ENCODE measurements at places on chromosomes 3 and 15.

GRCh38 chr3:120983321-120983665 is 75.3 kb downstream of the STXBP5L start:
- DNase-seq = no peak

DNA sequence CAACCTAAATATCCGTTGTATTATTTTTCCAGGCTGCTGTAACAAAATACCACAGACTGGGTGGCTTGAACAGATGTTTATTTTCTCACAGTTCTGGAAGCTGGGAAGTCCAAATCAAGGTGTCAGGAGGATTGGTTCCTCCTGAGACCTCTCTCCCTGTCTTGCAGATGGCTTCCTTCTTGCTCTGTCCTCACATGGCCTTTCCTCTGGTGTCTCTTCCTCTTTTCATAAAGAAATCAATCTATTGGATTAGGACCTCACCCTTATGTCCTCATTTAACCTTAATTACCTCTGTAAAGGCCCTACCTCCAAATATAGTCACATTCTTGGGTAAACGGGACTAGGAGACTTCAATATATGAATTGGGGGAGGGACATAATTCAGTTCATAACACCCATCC is 89.2 kb upstream of the PLCL2 start:
- DNase-seq = no peak

DNA sequence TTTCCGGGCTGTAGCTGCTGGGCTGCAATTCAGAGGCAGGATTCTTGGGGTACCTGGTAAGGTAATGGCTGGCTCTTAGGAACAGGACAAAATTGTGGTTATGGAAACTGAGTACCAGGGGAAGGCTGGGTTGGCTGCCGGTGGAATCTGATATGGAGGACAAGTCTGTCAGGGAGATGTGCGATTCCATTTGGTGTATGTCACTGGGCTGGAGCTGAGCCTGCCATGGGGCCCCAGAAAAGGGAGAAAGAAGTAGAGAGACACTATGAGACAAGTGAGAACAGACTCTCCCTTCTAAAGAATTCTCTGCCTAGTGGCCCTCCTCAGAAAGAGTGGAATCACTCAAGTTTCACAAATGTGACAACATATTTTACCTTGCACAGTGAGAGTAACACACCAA is 368.2 kb upstream of the ROPN1 start:
- no peak for DNase-seq

DNA sequence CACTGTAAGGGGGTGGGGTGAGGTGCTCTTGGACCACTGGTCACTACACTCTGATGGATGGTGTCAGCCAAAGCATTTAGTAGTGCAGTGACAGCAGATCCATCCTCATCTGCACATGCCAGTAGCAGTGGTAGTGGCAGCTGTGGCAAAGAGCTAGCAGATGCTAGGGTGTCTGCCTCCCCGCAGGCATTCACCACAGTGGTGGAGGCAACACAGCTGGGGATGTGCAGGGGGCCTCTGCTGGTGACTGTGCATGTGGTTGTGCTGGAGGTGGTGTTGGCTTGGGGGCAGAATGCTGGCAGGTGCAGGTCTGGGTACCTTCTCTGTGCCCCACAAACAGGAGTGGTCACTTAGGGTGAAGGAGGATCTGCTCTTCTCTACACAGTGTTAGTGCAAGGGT is 19.4 kb upstream of the DCUN1D1 start:
- DNase-seq = no peak

DNA sequence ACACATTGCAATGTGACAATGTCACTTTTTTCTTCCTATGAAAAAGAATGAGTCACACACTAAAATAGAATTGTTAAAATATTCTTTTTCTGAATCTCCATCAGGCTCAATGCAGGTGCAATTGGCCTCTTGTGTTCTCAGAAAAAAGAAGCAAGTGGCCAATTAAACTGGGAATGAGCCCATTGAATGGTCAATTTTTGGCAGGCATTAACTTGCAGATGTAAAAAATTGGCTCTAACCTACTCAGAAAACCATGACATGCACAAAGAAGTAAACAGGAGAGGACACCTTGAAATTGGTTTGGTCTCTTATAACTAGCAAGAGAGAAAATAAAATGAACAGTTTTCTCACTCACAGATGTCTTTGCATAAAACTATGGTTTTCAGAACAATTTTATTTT is 820.8 kb downstream of the TBL1XR1 start:
- no peak for DNase-seq

DNA sequence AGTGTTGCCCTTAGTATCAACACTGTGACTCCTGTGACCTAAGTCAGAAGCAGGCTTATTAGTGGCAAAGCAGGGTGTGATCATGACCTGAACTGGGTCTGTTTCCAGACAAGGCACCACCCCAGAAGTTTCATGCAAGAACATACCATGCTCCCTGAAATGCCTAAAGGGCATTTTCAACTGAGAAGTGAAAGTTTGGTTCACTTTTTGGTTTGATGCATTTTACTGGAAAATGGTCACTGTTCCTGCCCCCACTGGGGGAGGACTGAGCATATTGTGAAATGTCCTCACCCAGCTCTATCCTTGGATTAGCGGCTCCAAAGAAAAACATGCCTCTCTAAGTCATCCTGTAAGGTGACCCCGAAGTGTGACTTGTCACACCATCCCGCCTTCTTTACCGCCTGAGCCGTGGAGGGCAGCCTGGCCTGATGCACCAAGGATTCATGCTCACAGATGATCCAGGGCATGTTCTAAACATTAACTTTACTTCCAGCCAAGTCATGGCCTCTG is 3.1 kb upstream of the FAM240A start:
- DNase-seq = no peak

- DNase-seq = peak; percentile 81
Observed at GRCh38 chr3:143001034-143001368, 369 bp upstream of the U2SURP start.

- no peak for DNase-seq
Observed at GRCh38 chr3:175430983-175431773, 572.0 kb downstream of the NAALADL2 start.

DNA sequence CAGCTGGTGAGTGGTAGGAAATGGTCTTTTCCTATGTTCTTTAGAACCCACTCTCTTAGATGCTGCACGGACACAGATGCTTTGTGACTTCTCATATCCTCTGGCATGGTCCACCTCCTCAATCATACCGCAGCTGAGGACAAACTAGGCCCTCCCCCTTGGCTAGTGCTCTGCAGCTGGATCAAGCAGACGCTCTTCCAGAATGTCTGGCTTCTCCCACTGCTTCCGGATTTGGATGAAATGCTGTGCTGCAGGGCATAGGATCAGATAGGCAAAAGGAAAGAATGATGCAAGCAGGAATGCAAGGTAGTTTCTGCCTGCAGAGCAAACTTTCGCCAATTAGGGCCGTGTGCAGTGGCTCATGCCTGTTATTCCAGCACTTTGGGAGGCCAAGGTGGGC is 75.7 kb upstream of the SLC4A7 start:
- DNase-seq = peak; percentile 90

Data from osteoblast (primary cell).